ENCODE measurements at places on chromosomes 6 and 20.

DNA sequence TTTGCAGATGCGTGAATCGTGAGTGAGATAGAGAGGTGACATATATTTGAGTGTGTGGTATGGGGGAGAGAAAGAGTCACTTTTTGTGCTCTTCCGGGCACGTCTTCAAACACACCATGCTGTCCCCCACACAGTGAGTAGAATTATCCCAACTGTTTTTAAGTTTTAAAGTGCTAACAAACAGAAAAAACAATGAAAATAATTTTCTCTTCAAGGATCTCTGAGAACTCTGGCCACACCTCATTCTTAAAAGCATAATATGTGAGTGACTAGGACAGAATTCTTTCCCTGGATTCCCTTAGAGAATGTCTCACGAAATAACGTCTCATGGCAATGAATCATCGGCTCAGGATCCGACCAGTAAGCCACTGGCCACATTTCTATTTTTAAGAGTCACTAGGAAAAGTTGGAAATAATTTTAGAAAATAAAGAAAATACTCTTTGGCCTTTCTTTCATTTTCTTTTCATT is 235.7 kb upstream of the ZNF217 start:
- DNase-seq = peak; percentile 43

- DNase-seq = peak; percentile 5
Observed at GRCh38 chr6:144094731-144095133, 641 bp downstream of the SF3B5 start.

DNA sequence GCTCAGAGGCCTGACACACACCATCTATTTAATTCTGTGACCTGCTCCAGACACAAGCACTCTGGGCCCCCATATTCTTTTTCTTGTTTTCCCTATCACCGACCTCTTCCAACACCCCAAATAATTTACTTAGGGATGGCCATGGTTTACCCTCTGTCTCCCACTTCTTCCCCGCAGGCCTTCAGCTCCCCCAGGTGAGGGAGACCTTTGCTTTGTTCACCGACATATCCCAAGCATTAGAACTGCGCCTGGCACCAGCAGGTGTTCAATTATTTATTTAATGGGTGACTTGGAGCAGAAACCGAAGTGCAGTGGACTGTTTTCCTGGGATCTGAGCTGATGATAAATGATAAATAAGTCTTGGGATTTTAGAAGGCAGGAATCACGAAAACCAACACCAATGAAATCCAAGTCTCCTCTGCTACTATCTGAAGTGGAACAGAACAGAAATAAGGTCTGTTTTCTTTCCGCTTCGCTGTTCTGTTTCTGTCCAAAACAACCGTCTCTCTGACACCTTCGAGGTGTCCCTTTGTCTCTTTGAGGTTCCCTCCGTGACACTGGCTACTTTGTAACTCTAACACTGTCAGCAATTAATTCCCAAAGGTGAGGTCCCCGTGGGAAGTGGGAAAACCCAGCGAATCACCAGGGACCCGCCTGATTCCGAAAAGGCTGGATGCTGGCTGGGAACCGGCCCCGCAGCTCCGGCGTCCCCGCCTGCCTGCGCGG is 1.1 kb upstream of the RIN2 start:
- no peak for DNase-seq

DNA sequence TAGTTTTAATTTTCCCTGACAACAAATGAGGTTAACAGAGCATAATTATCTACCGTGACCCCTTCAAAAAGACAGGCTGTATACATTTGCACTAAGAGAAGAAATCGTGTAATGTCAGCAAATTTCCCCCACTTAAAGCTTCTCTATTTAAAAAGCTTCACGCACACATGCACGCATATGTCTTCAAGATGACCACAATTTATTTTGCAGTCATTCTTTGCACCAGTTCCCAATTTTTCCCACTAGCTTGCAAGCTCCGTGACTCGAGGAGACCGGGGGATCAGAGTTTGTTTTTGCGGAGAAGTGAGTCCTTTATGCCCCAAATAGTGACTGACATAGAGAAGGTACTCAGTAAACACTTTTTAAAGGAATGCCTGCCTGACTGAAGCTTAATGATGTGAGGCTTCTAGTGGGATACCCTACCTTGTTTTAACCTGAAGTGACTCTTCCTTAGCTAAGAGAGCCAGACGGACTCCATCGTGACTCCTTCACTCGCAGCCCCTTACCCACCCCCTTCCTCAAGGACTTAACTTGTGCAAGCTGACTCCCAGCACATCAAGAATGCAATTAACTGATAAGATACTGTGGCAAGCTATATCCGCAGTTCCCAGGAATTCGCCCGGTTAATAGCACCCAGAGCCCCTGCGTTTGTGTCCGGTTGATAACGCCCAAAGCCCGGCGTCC is 9.3 kb upstream of the NQO2 start:
- no peak for DNase-seq

GRCh38 chr20:11144114-11144950 is 470.5 kb upstream of the JAG1 start:
- no peak for DNase-seq

DNA sequence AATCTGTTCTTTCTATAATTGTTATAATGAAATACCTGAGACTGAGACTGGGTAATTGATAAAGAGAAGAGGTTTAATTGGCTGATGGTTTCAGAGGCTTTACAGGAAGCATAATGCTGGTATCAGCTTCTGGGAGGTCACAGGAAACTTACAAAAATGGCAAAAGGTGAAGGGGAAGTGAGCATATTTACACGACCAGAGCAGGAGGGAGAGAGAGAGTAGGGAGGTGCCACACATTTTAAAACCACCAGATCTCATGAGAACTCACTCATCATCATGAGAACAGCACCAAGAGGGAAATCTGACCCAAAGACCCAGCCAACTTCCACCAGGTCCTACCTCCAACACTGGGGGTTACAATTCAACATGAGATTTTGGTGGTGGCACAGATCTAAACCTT is 2.6 kb upstream of the SIRPB1 start:
- no peak for DNase-seq

GRCh38 chr6:36752187-36752885 is 54.7 kb downstream of the RAB44 start:
- no peak for DNase-seq

- DNase-seq = no peak
Observed at GRCh38 chr6:35142588-35143569, 1.7 kb upstream of the TCP11 start.

- no peak for DNase-seq
Observed at GRCh38 chr6:18237167-18237566, 27.2 kb downstream of the DEK start.

DNA sequence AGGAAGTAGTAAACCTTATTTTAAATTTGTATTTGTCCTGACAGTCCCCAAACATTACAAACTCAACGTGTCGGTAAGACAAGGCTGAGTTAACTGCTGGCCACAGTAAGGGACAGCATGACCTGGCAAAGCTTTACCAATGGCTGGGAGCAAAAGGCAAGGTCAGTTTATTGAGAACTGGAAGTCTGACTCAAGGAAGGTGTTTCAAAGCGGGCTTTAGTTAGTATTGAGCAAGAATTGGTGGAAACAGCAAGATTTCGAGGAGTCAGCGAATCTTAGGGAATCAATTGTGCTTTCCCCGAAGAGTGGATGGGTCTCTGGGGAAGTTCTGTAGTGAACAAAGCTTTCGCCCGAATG is 885 bp upstream of the GZF1 start:
- no peak for DNase-seq

DNA sequence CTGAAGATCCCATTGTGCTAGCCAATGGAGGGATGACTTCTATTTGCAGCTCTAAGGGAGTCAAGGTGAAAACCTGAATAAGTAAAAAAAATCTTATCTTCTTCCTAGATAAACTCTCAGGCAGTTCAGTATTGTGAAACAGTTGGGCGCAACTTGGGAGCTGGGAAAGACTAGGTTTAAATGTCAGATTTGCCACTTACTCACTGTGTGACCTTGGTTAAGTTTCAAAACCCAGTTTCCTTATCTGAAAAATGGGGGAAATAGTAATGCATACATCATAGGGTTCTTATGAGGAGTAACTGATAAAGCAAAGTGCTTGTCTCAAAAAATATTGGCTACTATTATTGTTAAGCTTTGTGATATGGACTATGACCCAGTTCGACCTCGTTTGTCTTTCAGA is 88.8 kb downstream of the CD83 start:
- no peak for DNase-seq

- DNase-seq = no peak
Observed at GRCh38 chr6:38067263-38067980, 247.9 kb downstream of the ZFAND3 start.

DNA sequence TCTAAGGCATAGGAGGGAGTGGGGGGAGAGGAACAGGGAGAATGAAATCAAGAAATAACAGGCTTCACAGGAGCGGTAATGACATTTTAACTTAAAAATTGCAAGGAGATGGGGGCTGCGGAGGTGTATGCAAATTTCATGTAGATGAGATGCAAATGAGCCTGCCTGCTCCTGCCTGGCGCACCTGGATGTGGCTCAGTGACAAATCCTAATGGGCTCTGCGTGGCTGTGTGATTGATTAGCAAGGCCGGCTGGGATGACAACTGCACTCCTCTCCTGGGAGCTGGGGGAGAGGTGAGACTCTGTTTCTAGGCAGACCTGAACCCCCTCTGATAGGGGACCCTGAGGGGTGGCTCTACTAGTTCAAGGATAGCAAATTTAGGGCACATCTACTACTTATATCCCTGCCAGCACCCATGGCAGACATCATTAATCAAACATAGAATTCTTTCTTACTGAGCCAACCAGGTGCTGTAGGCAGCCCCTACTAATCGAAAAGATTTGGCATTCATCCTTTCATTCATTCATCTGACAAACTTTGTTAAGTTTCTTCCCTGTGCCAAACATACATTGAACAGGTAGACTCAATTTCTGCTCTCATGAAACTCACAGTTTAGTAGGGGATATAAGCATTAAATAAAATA is 38.4 kb upstream of the TGM2 start:
- DNase-seq = no peak

Data from immature natural killer cell (primary cell).